Mesothelial cell of epicardium (in vitro differentiated cells): ENCODE measurements at places on chromosomes 7 and 10. TPM values are rescaled to one million over a fixed set of nuclear protein-coding genes. Genes with fewer than 3 reads are reported as not detected.

The HOXA10 gene
- 13.1 to 14.4 TPM (median 13.8 TPM) in 3 replicates for total RNA-seq

- no peaks in the 10 kb centered on the region for H3K27me3 ChIP-seq
- no peak for DNase-seq
- H3K36me3 ChIP-seq, result peaks cover 39% of the 10 kb centered on the region
- H3K4me1 ChIP-seq, result no peaks in the 10 kb centered on the region
These were observed 31.9 kb downstream of the MICU1 start for GRCh38 chr10:72593963-72594362.

The AEBP1 gene
- 94.3 to 96.8 TPM (median 95.2 TPM) in 3 replicates for total RNA-seq

DNA sequence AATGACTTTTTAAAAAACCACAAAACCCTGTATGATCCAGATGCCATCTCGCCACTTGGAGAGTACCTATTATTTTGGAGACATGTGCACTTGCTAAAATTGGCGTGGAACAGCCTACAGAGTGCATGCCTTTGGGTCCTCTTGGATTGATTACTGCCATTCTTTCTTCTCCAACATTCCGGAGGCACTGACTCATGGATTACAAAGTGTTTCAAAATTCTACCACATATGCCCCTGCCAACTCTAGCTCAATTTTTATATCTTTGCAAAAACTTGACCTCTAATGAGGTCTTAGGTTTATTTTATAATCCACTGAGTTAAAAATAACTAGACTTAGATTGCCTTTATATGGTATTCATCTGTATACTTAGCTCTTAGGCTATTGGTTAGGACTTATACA lies 55.8 kb upstream of the KIF5B start:
- H3K4me3 ChIP-seq, result no peak overlapping the region
- no peaks in the 10 kb centered on the region for H3K36me3 ChIP-seq
- peaks cover 5% of the 10 kb centered on the region for H3K27me3 ChIP-seq
- DNase-seq, result no peak

GRCh38 chr7:137986252-137987017 lies 15.5 kb downstream of the CREB3L2 start:
- no peak overlapping the region for H3K4me3 ChIP-seq
- H3K27me3 ChIP-seq, result no peaks in the 10 kb centered on the region
- H3K27ac ChIP-seq, result peak overlapping the region; percentile 89
- peaks cover 15% of the 10 kb centered on the region for H3K36me3 ChIP-seq
- peaks cover 48% of the 10 kb centered on the region for H3K4me1 ChIP-seq

- no peaks in the 10 kb centered on the region for H3K27me3 ChIP-seq
- no peak for DNase-seq
- H3K27ac ChIP-seq, result peak overlapping the region; percentile 33
- no peak overlapping the region for H3K4me3 ChIP-seq
- peaks cover 73% of the 10 kb centered on the region for H3K4me1 ChIP-seq
- H3K36me3 ChIP-seq, result peaks cover 11% of the 10 kb centered on the region
These were observed 112.1 kb upstream of the AFAP1L2 start for GRCh38 chr10:114516356-114516755.

GRCh38 chr10:108616559-108617285 lies 1306.6 kb downstream of the XPNPEP1 start:
- H3K4me1 ChIP-seq, result peaks cover 3% of the 10 kb centered on the region
- H3K4me3 ChIP-seq, result no peak overlapping the region
- no peaks in the 10 kb centered on the region for H3K27me3 ChIP-seq

- H3K27ac ChIP-seq, result no peak overlapping the region
- H3K27me3 ChIP-seq, result peaks cover 2% of the 10 kb centered on the region
- no peak for DNase-seq
These were observed 51.3 kb downstream of the TMEM270 start for GRCh38 chr7:73912223-73912622.

The OR13A1 gene
- total RNA-seq, result 0.13 to 0.35 TPM (median 0.16 TPM) in 3 replicates

The URGCP gene
- total RNA-seq, result 36.8 to 42.5 TPM (median 38.8 TPM) in 3 replicates

The SLC18A2 gene
- total RNA-seq, result 0.07 to 0.13 TPM (median 0.09 TPM) in 3 replicates

DNA sequence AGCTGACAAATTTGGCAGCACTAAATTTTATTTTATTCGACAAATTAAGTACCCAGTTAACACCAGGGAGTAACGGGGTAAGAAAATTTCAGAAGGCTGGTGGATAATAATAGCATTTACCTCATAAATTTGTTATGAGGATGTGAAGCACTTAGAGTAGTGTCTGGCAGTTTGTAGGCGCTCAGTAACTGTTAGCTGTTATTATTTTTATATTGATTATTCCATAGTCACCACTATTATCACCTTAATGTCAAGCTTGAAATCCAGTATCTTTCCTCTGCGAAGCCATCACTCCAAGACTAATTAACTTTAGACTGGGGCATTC lies 563 bp upstream of the COA1 start:
- no peaks in the 10 kb centered on the region for H3K36me3 ChIP-seq
- H3K4me1 ChIP-seq, result peaks cover 32% of the 10 kb centered on the region
- H3K27me3 ChIP-seq, result no peaks in the 10 kb centered on the region
- peak overlapping the region; percentile 92 for H3K4me3 ChIP-seq
- DNase-seq, result no peak

- peaks cover 2% of the 10 kb centered on the region for H3K36me3 ChIP-seq
- H3K4me1 ChIP-seq, result no peaks in the 10 kb centered on the region
- H3K27ac ChIP-seq, result no peak overlapping the region
- DNase-seq, result no peak
- H3K4me3 ChIP-seq, result no peak overlapping the region
- H3K27me3 ChIP-seq, result no peaks in the 10 kb centered on the region
These were observed 248.8 kb upstream of the NEBL start for GRCh38 chr10:21145751-21146435.

The KLF14 gene
- 0.87 to 1.0 TPM (median 1.0 TPM) in 3 replicates for total RNA-seq

The YWHAG gene
- total RNA-seq, result 144 to 145 TPM (median 145 TPM) in 3 replicates

The DPYSL4 gene
- 13.1 to 18.6 TPM (median 14.4 TPM) in 3 replicates for total RNA-seq

DNA sequence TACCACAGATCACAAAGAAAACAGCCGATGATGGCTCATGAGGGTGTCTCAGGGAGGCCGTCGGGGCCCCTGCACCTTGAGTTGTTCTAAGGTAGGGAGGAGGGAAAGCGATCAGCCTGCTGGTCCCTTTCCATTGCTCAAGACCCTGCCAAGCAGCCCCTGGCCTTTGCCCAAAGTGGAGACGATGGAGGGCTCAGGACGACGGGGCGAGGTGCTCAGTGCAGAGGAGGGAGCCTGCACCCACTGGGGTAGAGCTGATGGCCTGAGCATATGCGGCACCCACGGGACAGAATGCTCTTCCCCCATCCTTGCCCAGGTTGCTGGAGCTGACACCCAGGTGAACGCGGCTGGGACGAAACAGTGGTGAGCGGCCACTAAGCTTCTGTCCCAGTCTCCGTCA lies 58.3 kb upstream of the FAM20C start:
- H3K36me3 ChIP-seq, result no peaks in the 10 kb centered on the region
- no peaks in the 10 kb centered on the region for H3K4me1 ChIP-seq
- peaks cover 35% of the 10 kb centered on the region for H3K27me3 ChIP-seq
- no peak for DNase-seq

The TBX20 gene
- 8.1 to 9.4 TPM (median 8.2 TPM) in 3 replicates for total RNA-seq
